ENCODE measurements at places on chromosomes 12 and 14. TPM values are rescaled to one million over a fixed set of nuclear protein-coding genes. Genes with fewer than 3 reads are reported as not detected.
A peak's percentile ranks its signal among the peaks of the same experiment; 100 is the strongest.

SLCO1B1 gene
- not detected for polyA plus RNA-seq

- H3K27ac ChIP-seq, result no peak overlapping the region
- DNase-seq, result no peak
- peaks cover 2% of the 10 kb centered on the region for H3K27me3 ChIP-seq
- no peak overlapping the region for H3K4me3 ChIP-seq
- no peaks in the 10 kb centered on the region for H3K4me1 ChIP-seq
These were observed 1.2 kb downstream of the ANO4 start for GRCh38 chr12:100795800-100796179.

NTN4 gene
- polyA plus RNA-seq, result not detected

DNA sequence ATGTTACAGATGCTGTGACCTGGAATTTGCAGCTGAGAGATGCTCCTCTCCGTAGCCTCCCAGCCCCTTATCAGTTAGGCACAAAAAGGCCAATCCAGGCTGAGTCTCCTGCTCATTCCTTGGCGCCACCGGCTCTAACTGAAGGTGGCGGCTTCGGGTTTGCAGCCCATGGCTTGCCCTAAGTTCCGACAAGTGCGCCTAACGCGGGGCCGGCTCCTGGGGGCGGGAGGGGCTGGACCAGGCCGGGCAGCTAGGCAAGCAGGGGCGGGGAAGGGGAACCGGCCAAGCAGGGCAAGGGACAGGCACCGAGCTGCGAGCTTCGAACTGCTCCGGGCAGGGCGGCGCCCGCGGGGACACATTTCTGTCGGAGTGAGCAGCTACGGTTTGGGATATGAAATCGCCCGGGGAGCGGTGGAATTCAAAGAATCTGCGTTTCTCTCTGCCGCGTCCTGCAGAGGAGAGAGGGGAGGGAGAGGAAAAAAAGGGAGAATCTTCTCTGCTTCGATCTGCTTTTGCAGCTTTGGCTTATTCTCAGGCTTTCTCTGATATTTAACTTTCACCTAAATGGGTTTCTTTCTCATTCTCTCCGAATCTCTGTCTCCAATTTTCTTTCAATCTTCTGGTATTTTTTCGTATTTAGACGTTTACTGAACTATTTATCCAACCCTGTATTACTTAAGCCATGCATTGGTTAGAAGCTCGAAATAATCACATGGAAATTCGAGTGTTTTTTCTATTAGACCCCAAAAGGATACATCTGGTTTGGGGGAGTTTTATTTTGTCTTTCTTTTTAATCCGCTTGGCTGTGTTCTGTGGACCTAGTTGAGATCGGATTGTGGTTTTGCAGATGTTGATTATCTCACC lies 1.6 kb upstream of the HOXC12 start:
- H3K4me3 ChIP-seq, result no peak overlapping the region
- no peaks in the 10 kb centered on the region for H3K36me3 ChIP-seq
- peaks cover 25% of the 10 kb centered on the region for H3K4me1 ChIP-seq
- no peak overlapping the region for H3K27ac ChIP-seq

DNAJC22 gene
- polyA plus RNA-seq, result not detected

NAV3 gene
- not detected for polyA plus RNA-seq

- no peaks in the 10 kb centered on the region for H3K36me3 ChIP-seq
- peaks cover 2% of the 10 kb centered on the region for H3K27me3 ChIP-seq
- no peaks in the 10 kb centered on the region for H3K4me1 ChIP-seq
- H3K4me3 ChIP-seq, result no peak overlapping the region
- no peak overlapping the region for H3K27ac ChIP-seq
These were observed 248.9 kb downstream of the SLC16A7 start for GRCh38 chr12:59844750-59845149.

DNA sequence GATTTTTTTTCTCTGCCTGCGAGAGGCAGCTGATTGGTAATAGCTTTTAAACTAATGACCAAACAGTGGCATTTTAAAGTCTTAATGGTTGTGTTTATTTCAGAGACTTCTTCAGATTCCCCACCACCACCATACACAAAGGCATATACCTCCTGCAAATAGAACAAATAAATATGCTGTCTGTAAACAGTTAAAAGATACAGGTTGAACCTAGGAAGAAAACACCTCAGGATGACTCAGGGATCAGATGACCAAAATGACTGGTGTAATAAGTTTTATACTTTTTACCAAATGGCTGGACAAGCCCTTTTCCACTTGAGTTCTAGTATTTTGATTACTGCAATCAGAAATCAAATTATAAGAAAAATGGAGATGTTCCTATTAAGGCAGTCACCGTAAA lies 364.1 kb downstream of the PAWR start:
- H3K27ac ChIP-seq, result no peak overlapping the region
- H3K27me3 ChIP-seq, result no peaks in the 10 kb centered on the region
- no peak overlapping the region for H3K4me3 ChIP-seq
- H3K36me3 ChIP-seq, result no peaks in the 10 kb centered on the region

- DNase-seq, result no peak
- H3K4me3 ChIP-seq, result no peak overlapping the region
- H3K27me3 ChIP-seq, result peaks cover 5% of the 10 kb centered on the region
- no peaks in the 10 kb centered on the region for H3K4me1 ChIP-seq
These were observed 25.8 kb upstream of the TMCC3 start for GRCh38 chr12:94676031-94676641.

DNA sequence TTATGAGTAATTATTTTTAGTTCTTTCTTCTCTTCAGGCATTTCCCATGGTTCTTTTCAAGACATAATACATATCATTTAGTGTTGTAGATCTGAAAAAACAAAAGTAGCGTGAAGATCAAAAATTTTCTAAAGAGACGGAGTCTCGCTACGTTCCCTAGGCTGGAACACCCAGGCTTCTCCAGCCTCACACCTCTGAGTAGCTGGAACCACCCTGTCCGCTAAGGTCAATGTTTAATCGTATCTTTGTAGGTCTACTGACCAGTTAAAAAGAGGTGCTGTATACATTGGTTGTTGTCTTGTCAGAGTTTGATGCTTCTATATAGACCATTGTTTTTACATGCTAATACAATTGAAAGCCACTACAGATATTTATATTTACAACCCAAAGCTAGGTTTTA lies 1.3 kb upstream of the HIF1A start:
- no peaks in the 10 kb centered on the region for H3K36me3 ChIP-seq
- H3K4me3 ChIP-seq, result peak overlapping the region; percentile 92
- peaks cover 34% of the 10 kb centered on the region for H3K4me1 ChIP-seq

GRCh38 chr14:101196795-101197590 lies 293.5 kb upstream of the RTL1 start:
- no peak for DNase-seq
- H3K4me1 ChIP-seq, result no peaks in the 10 kb centered on the region
- no peak overlapping the region for H3K27ac ChIP-seq

Data from CD4-positive, CD25-positive, alpha-beta regulatory T cell (primary cell).